ENCODE measurements at places on chromosomes 7 and 10.

- DNase-seq = no peak
Measured at GRCh38 chr10:52742731-52743130, 29.9 kb downstream of the MBL2 start.

- DNase-seq = no peak
Measured at GRCh38 chr7:132377015-132377414, 199.3 kb downstream of the PLXNA4 start.

DNA sequence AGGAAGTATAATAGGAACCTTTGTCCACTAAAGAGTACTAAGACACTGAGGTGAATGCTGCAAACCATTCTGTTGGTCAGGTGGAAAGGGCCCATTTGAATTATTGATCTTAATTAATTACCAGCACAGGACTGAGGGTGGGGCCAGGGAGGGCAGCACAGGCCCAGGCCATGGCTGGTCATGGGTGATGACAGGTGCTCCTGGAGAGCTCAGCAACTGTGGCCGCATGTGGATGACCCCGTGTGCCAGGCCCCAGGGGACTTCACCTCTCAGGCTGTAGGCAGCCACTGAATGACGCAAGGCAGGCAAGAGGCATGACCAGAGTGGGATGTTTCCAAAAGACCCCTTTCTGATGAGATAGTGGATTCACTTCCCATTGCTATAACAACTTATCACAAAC lies 54.2 kb downstream of the HECW1 start:
- no peak for DNase-seq

GRCh38 chr7:12861070-12861469 lies 173.6 kb downstream of the ARL4A start:
- DNase-seq = no peak

DNA sequence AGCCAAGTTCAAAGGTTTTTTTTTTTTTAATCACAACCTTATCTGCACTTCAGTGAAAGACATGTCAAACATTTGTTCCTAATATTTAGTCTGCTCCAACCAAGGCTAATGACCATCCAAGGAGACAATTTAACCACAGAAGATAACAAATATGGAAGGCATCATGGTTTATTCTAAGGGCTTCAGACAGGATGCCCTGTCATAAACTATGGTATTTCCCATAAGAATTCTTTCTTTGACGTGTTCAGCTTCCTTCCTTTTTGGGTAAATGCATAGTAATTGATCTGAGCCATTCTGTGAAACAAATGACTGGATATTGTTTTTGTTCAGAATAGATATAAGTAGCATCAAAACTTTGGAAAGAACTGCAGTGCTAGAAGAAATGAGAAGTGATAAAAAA lies 326.5 kb upstream of the AOAH start:
- DNase-seq = no peak

GRCh38 chr10:120584786-120585185 lies 127.8 kb downstream of the PLPP4 start:
- DNase-seq = no peak

DNA sequence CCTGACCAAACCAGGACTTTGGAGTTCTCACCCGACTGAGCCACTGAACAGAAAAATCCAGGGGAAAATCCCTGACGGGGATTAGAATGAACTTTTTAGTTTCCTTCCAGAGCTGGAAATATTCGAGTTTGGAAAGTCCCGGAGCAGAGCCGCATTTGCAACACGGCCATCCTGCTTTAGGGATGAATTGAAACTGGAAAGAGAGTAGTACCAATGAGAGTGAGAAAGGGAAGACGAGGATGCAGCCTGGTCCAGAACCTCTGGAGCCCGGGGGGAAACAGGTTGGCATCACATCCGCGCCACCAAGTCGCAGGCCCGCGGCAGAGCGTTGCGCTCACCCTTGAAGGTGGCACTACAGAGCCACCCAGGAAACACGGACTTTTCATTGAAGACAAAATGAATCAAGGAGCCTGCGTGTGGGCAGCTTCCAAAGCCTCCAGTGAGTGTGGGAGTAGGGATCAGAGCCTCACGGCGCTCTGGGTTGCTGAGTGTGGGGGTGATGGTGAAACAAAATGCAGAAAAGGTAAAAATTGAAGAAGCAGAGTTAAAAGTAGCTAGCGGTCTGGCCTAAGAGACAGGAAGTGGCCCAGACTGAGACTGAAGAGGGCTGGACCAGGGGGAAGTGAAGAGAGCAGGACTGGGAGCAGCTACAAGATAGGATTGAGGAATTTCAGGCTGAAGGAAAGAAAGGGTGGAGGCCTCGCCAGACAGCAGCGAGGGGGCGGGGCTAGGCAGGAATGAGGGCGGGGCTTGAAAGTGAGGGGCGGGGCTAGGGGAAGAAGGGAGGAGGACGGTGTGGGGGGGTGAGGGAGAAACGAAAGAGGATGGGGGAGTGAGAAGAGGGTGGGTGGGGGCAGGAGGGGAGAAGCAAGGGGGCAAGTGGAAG lies 1.8 kb downstream of the SMURF1 start:
- DNase-seq = peak; percentile 44

GRCh38 chr10:74056050-74056818 lies 58.3 kb downstream of the VCL start:
- DNase-seq = no peak

DNA sequence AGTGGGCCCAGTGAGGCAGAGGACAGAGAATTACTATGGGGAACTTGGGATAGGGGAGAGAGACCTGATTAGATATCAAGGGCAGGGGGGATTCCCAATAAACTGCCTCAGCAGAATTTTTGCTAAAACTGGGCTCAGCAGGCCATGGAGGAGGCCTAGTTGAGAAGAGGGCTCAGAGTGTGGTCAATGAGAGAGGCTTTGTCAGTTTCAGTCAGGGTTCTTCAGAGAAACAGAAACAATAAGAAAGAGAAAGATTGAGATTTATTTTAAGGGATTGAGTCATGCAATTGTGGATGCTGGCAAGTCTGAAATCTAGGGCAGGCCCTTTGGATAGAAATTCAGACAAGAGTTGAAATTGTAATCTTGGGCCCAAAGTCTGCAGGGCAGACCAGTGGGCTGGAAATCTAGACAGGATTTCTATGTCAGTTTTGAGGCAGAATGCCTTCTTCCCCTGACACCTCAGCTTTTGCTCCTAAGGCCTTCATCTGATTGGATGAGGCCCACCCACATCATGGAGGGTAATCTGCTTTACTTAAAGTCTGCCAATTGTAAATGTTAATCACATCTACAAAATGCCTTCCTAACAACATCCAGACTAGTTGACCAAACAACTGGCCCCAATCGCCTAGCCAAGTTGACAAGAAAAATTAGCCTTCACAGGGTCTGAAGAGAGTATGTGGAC lies 33.5 kb upstream of the CCSER2 start:
- no peak for DNase-seq

DNA sequence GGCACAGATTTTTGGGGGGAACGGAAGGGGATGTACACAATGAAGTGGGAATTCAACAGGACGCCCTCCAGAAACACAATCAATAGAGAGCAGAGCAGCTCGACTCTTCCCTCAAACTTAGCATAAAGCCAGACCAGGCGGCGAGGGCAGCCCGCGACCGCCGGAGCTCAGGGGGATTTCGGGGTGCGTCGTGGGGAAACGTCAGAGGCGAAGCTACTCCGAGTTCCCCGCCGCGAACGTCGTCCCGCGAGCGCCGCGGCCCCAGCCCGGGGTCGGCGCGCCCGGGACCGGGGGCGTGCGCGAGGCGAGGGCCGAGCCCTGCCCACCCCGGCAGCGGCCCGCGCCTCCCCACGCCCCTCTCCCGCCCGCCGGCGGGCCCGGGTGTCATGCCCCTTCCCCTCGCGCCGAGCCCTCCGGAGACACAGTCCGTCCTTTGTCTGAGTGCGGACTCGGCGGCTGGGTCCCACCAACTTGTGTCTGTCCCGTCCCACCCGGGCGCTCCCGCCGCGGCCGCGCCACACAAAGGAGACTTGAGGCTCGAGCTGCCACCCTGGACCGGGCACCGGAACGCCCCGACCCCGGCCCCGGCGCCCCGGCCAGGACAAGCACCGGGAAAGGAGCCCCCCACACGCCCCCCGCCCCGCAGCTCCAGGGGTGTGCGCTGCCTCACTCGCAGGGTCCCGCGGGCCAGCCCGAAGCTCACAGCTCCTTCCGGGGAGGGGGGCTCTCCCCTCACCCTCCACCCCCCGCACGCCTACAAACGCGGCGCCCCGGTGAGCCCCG lies 634 bp downstream of the EZH2 start:
- peak; percentile 11 for DNase-seq

DNA sequence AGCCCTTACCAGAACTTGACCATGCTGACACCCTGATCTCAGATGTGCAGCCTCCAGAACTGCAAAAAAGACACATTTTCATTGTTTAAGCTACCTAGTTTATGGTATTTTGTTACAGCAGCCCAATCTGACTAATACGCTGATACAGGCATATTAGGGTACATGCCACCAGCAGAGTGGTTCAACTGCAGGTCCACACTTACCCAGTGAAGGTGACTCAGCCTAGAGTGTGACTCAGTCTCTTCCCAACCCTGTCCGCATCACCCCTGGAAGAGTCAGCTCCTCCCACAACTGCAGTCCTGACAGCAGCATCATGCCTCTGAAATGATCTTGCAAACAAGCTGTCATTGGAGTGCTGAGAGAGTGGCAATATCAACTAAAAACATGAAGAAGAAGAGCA lies 30.8 kb upstream of the GOT1 start:
- no peak for DNase-seq

DNA sequence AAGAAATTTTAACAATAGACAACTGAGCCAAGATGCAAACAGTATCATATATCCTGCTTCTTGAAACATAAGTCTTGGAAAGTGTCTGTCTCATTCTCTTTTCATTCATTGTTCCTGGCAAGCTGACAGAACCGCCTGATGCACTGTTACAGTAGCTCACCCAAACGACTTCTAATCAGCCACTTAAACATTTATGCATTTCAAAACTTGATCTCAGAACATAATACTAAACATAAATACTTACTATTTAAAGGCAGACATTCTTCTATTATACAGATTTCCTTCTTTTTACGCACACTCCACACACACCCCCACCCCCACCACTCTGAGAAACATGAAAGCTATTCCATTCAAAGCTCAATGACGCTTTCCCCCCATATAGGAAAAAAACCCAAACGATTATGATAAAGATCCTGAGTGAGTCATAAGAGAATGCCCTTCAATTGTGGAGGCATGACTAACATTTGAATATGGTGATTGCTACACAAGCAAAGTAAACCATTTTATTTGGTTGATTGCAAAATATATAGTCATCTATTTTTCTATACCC lies 30.5 kb downstream of the SHTN1 start:
- no peak for DNase-seq

DNA sequence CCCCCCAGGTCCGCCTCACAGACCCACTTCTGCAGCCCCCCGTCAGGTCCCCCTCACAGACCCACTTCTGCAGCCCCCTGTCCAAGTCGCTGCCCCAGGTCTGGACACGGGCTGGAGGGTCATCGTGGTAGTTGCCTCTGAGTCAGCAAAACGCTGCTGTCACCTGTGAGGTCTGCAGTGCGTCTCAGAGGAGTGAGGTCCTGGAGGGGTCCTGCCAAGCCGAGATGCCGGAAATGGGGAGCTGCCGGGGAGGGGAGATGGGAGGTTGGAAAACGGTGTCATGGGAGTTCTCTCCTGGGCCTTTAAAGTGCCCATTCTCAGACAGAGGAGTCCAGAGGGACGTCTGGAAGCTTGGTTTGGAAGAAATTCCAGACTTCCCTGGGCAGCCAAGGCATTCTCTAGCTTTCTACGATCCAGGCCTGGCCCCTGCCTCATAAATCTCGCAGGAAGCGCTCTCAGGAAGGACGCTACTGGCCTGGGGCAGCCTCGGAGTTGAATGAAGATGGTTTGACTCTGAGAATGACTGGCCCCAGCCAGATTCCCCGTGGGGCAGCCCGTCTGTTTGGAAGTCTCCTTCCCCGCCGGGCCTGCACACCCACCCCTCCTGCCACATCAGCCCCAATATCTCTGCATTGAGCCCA lies 38.7 kb downstream of the CALML3 start:
- DNase-seq = no peak

GRCh38 chr10:29877793-29878491 lies 181.4 kb downstream of the JCAD start:
- DNase-seq = no peak

- DNase-seq = no peak
Measured at GRCh38 chr10:130455791-130456190, 319.6 kb downstream of the GLRX3 start.

GRCh38 chr10:12568391-12569009 lies 219.2 kb downstream of the CAMK1D start:
- DNase-seq = no peak

- no peak for DNase-seq
Measured at GRCh38 chr7:158124671-158125079, 462.9 kb downstream of the PTPRN2 start.

- DNase-seq = no peak
Measured at GRCh38 chr10:74084955-74085354, 65.7 kb downstream of the AP3M1 start.

GRCh38 chr7:5274441-5274840 lies 8.3 kb upstream of the SLC29A4 start:
- DNase-seq = no peak

DNA sequence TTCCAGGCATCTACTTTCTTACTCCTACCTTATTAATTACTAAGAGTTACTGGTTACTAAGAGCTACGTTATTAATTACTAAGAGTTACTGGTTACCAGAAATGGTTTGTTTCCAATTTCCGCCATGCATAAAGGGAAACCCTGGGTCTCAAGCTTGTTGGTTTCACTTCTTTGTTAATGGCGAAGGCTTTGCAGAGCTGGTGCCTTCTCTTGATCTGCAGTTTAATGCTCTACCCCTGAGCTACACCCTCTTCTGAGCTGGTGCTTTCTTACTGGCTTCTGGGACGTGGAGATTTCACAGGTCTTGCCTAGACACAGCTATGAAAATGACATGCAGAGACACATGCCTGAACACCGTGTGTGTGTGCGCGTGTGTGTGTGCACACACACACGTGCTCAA lies 560 bp downstream of the CPA4 start:
- DNase-seq = no peak

- DNase-seq = no peak
Measured at GRCh38 chr10:2980791-2981360, 86.5 kb upstream of the PFKP start.

- no peak for DNase-seq
Measured at GRCh38 chr7:142345811-142346210, 88.0 kb upstream of the PRSS58 start.

DNA sequence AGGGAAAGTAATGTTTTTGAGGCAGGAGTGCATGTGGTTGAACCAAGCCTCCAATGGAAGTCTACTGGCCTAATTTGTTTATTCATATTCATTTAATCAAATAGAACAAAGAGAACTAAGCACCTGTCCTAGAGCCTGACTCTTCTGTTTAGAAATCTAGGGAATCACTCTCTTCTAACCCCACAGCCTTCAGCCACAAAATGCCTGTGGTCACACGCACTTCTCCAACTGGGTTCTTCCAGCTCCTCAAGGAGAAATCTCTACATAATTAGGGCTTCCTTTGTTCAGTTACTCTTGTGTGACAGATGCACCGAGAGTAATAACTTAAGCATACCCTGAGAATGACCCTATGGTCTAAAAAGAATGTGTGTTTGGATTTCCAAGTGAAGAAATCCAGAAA lies 133.7 kb upstream of the NAMPT start:
- no peak for DNase-seq
